ENCODE measurements at places on chromosomes 6 and 20.

GRCh38 chr6:119345114-119345513, 4.4 kb downstream of the MAN1A1 start:
- no peak for DNase-seq

- DNase-seq, result peak; percentile 89
These were observed 18.5 kb downstream of the FRMD1 start for GRCh38 chr6:168060521-168060931.

GRCh38 chr20:24381886-24382285, 87.5 kb upstream of the SYNDIG1 start:
- no peak for DNase-seq

GRCh38 chr6:105692613-105693215, 289.8 kb upstream of the PREP start:
- no peak for DNase-seq

DNA sequence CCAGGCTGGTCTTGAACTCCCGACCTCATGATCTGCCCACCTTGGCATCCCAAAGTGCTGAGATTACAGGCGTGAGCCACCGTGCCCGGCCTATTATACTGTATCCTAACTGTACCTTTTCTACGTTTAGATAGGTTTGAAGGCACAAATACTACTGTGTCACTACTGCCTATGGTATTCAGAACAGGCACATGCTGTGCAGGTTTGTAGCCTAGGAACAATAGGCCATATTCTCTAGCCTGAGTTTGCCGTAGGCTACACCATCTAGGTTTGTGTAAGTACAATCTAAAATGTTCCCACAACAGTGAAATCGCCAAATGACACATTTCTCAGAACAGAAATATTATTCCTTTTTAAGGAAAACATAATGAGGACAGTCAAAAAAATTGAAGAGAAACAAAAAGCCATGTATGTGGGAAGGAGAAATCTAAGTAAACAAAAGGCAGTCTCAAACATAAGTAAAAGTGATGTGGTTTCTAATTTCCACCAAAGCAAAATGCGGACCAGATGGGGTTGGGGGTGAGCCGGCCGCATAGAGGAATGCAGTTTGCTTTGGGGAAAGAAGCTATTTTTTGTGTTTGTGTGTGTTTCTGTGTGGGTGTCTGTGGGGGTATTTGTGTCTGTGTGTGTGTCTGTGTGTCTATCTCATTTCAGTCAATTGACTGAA, 192.6 kb upstream of the SALL4 start:
- DNase-seq, result no peak

- no peak for DNase-seq
These were observed 129.8 kb downstream of the TMEM242 start for GRCh38 chr6:157193443-157193996.
